ENCODE measurements at places on chromosomes 5 and 9.

GRCh38 chr5:180807654-180808414 is 5.2 kb upstream of the MGAT1 start:
- DNase-seq = no peak

DNA sequence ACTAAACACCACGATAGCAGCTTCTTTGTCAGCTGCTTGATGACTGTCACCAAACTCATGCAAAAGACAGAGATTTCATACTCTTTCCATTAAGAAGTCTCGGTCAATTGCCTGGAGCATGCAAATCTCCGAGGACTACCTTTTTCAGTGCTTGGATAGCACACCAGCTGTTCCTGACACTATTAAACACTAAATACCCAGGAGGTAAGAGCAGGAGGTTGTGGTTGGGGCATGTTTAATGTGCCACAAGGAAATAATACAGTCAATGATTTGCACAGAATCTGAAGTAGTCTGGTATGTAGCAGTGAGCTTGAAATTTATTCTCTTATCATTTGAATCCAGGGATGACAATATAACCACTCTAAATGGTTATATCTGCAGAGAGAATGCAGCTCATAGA is 996.2 kb downstream of the CDH12 start:
- DNase-seq = no peak

GRCh38 chr5:1824903-1825841 is 24.0 kb downstream of the NDUFS6 start:
- DNase-seq = no peak

- no peak for DNase-seq
Measured at GRCh38 chr5:135462304-135462703, 10.2 kb upstream of the TIFAB start.

DNA sequence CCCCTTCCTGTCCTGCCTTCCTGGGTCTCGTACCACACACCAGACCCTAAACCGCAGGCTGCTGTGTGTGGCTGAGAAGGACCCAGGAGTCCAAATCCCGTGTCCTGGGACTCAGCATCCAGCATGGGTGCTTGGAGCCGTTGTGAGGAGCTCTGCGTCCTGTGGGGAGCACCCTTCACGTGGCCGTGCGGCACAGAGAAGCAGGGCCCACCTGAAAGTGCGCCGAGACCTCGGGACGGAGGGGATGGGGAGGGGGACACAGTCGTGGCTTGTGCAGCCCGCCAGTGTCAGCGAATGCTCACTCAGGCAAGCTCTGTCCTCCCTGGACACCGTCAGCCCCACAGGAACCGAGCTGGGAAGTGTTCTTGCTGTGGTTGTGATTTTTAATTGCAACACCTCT is 244.6 kb downstream of the CACNA1B start:
- no peak for DNase-seq

DNA sequence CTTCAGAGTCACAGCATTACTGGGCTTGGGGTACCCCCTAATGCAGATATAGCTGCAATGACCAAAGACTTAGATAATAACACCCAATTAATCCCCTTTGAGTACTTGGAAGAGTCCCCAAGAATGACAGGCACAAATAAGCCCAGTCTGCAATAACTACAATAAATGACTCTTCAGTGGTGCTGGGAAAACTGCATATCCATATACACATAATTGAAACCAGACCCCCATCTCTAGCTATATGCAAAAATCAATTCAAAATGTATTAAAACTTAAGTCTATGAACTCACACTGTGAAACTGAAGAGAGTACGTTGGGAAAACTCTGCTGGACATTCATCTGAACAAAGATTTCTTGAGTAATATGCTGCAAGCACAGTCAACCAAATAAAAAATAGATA is 422.5 kb downstream of the CDH18 start:
- no peak for DNase-seq

- DNase-seq = peak; percentile 73
Measured at GRCh38 chr5:68730220-68730978, 363.4 kb upstream of the SLC30A5 start.

DNA sequence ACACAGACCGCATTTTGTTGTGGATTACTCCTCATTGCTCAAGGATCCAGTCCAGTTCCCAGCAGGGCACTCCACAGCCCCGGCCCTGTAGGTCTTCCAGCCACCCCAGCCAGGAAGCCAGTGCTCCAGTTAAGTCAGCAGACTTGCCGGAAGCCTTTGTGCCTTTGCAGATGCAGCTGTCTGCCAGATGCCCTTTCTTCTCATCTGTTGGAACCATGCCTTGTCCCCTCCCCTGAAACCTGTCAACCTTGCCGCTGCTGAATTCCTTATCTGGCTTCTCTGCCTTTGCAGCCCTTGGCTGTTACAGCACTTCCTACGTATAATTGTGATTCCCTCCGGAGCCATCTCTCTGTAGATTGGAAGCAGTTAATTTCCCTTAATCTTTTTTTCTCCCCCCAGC is 28.4 kb downstream of the PSAT1 start:
- peak; percentile 67 for DNase-seq

GRCh38 chr5:93557021-93557604 is 23.9 kb downstream of the NR2F1-AS1 start:
- DNase-seq = no peak

DNA sequence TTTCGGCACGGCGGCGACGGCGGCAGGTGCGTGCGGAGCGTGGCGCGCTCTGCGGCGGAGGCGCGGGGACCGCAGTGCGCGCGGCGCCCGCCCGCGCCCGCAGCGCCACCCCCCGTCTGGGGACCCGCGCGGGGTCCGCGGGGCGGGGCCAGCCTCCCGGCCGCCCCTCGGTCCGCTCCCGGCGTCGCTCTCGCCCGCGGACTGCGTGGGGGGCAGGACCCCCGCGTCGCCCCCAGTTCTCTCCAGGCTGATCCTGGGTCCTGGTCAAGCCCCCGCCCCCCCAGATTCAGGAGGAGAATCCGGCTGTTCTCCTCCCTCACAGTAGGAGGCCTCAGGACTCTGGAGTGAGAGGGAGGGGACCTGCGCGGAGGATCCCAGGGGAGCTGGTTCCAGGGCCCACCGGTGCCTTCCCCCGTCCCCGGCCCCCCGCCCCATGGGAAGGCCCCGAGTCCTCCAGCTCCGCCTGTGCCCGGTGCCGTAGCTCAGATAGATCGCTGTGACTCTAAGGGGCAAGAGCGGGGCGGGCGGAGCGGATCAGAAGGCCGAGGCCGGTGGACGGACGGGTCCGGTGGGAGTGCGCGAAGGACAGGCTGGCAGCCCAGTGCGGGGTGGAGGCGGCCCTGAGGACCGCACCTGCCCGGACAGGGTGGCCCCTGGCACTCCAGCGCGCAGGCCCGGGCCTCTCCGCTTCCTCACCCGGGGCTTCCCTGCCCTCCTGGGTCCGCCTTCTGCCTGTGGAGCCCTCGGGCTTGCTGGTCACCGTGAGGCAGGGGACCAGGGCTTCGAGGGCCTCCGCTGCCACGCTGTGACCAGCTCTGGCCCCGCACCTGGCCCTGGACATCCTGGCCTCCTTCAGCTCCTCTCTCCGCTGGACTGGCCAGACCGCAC is at the start of gene RNF208:
Gene RNF208, minus strand, starts transcription at position 51 of the 888 bp plus-strand sequence. CDS start 1,028 bp downstream, outside the sequence.
- DNase-seq = no peak

- no peak for DNase-seq
Measured at GRCh38 chr5:150571836-150572235, 63.9 kb downstream of the NDST1 start.

DNA sequence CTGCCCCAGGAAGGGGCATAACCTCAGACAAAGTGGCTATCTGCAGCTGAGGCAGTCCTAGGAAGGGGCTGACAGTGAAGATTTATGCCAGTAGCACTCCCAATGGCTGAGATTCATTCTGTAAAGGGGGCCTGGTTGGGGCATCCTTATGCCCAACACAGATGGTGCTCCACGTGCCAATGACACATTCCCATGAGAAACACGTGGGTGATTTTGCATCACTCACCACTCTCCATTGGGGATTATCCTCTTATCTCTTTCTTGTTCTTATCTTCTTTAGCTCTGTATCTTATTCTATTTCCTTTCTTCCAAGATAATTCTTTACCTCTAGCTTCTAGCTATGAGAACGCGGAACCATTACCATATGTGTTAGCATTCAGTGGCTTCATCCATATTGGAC is 194.0 kb upstream of the TUT7 start:
- DNase-seq = no peak

DNA sequence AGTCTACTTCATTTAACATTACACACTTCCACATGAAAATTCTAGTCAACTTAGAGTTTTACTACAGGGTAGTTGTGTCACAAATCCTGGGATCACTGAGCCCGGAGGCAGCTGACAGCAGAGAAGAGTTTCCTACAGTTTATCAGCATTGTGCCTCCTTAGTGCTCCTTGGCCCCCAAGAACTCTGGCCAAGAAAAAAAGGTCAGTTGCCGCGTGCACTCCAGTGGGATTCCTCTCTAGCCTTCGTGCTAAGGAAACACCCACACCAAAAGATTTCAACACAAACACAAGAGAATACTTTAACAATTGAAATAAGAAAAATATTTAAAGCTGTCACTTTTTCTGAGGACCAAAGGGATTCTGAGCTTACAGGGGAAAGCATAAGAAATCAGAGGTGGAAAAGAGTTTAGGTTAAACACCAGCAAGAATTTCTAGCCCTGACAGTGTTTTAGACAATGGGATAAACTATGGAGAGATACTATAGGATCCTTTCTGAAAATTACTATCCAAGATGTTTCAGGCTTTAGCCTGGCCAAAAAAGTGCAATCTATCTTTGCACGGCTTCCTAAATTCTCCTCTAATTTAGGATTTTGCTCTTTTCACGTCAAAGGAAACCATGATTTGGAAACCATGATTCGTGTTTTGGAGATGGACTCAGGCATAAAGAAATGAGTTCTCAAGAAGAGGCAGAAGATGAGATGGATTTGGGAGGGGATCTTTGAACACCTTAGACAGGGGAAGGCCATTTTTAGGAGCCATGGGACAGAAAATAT is 606.8 kb downstream of the RAB3C start:
- no peak for DNase-seq

DNA sequence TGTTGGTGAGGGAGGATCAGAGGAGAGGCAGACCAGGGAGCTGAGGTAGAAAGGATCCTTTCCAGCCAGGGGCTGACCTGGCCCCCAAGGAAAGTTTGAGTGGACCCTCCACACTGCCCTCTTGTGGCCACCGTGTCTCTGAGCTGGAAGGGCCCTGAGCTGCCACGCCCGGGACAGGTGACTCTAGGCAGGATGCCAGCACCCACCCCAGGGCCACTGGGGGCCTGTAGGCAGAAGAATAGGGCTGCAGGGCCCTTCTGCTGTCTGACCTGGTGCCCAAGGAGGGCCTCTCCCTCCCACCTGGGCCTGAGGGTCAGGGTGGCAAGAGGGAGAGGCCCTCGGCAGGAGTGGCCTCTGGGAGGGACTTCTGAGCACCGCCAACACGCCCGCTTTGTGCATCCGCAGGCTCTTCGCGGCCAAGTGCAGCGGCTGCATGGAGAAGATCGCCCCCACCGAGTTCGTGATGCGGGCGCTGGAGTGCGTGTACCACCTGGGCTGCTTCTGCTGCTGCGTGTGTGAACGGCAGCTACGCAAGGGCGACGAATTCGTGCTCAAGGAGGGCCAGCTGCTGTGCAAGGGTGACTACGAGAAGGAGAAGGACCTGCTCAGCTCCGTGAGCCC is 76.8 kb downstream of the LMX1B start:
- DNase-seq = peak; percentile 32

DNA sequence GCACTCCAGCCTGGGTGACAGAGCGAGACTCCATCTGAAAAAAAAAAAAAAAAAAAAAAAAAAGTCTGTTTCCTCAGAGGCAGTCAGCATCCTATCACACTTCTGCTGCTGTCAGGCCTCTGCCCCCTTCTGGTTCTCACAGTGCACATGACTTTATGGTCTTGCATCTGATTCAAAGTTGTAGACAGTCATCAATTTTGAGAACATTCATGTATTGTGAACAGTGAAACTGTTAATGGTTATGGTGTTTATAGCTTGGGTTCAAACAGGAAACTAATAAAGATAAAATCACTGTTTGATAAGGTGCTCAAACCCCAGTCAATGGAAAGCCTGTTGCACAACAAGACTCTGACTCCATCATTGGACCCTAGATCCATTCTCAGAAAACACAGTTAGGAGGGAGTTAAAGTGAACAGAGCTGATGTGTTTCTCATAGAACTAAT is 61.4 kb downstream of the FOXD1 start:
- DNase-seq = no peak

DNA sequence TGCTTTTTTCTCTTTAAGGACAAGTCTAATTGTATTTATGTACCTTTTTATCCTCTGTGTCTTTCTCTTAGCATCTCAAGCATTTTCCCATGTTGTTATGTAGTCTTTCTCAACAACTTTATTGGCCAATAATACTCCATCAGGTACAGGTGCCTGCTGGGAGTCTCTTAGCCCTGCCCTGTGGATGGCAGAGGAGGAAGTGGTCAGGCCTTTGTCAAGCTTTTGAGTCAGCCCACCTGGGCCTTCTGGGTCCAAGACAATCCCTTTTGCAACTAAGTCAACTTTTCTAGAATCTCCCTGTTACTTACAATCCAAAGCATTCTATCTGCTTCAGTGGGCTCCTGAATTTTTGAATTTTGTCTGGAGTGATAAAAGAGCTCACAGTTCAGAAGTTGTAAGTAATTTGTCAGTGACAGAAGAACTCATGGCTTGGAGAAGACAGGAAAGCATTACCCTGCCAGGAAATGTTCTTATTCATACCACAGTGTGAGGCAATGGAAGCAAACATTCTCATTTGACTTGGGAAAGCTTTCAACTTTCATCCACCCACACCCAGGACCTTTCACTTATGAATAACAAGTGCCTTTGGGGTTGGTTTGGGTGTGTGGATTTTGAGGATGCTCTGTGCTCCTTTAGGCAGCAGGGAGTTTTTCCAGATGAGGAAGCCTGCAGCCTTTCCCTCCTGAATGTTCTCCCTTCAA is 200.0 kb upstream of the S1PR3 start:
- no peak for DNase-seq

DNA sequence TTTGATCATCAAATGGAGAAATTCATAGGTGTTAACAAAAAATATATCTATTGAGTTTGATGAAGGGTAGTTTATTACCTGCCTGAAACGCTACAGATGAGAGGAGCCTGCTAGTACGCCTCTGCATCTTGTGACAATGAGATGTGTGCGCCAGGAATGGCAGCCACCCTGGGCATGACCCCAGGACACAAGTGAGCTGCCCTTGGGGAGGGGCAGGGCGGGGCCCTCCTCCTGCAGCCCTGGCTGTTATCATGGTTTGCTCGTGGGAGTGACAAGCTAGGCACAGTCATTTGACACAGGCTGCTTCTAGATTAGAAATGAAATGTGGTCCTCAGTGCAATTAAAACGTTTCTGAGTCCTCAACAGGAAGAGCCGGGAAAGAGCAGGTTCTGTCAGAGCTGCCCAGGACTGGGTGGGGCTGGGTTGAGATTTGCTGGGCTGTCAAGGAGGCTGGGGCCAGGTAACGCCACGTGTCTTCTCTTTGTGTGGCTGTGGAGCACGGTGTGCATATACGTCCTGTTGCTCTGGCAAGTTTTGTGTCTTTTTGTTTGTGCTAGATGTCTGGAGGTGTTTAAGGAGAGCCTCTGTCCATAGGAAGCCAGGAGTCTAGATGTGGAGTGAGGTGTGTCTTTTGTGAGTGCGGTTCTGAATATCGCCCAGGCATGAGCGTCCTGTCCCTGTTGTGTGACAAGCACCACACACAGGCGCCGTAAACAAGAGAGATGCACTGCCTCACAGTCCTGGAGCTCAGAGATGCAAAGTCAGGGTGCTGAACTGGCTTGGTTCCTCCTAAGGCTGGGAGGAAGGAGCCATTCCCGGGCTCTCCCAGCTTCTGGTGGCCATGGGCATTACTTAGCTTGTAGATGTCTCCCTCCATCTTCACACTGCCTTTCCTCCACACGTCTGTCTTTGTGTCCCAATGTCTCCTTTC is 129.0 kb upstream of the IRX4 start:
- no peak for DNase-seq

GRCh38 chr5:172748341-172748843 is 22.6 kb downstream of the DUSP1 start:
- DNase-seq = peak; percentile 83
